Activated CD4-positive, alpha-beta T cell treated with anti-CD3 and anti-CD28 coated beads for 1 hour (primary cell): ENCODE measurements at places on chromosomes 3 and 15.

DNA sequence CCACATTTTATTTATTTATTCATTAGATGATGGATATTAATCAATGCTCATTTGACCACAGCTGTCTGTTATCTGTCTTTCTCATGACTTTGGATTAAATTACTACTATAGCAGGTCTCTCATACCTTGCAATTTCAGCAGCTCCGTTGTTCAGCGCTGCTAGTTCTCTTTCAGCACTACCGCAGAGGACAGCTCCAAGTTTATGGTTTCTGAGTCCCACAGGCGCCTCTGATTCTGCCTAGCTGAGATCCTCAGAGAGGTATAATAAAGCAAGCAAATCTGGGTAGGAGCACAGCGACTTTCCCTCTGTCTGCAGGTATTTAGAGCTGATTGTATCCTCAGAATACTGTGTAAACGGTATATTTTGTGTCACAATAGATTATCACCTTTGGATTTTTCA is 204.9 kb downstream of the CNTN4 start:
- DNase-seq: no peak

GRCh38 chr3:136390574-136390973 is 140.4 kb downstream of the PCCB start:
- DNase-seq: no peak

GRCh38 chr3:160755776-160756304 is at the start of gene PPM1L:
Gene PPM1L, plus strand, starts transcription at chr3:160756231.
- DNase-seq: peak; percentile 47

- DNase-seq: no peak
Measured at GRCh38 chr3:99534951-99535704, 103.3 kb upstream of the COL8A1 start.

DNA sequence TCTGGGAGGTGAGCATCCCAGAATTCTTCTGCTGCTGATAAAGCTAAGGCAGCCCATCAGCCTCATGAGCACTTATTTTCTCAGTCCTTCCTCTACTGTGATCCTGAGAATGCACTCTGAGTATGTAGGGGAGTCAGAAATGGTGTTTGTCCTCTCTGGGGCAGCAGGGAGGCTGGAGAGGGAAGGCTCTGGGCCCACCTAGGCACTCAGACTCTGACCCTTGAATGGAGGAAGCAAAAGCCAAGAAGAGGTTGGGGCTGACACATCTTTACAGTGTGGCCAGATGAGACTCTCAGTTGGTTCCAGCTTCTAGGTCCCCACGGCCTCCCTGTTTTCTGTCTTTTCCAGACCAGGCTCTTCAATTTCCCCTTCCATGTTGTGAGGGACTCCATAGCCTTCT is 36.1 kb upstream of the BLM start:
- DNase-seq: no peak

GRCh38 chr3:130635978-130636377 is 110.7 kb downstream of the PIK3R4 start:
- DNase-seq: no peak

GRCh38 chr3:47912006-47912504 is 104.2 kb downstream of the MAP4 start:
- no peak for DNase-seq

DNA sequence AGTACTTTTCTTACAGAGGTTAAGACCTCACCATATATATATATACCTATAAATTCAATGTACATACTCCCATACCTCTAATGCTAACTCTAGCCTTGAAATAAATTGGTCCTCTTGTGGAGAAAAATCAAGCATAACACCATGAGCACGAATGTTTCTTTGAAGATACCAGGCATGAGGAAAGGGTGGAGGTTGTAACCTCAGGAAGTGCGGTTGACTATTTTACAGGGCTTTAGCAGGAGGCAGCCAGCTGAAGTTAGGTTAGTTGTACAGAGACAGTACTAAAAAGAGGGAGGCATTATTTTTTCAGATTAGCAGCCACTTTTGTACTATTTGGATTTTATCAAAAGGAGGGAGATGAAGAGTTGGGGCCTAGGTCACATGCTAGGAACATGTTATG is 767.0 kb downstream of the OTOL1 start:
- no peak for DNase-seq

DNA sequence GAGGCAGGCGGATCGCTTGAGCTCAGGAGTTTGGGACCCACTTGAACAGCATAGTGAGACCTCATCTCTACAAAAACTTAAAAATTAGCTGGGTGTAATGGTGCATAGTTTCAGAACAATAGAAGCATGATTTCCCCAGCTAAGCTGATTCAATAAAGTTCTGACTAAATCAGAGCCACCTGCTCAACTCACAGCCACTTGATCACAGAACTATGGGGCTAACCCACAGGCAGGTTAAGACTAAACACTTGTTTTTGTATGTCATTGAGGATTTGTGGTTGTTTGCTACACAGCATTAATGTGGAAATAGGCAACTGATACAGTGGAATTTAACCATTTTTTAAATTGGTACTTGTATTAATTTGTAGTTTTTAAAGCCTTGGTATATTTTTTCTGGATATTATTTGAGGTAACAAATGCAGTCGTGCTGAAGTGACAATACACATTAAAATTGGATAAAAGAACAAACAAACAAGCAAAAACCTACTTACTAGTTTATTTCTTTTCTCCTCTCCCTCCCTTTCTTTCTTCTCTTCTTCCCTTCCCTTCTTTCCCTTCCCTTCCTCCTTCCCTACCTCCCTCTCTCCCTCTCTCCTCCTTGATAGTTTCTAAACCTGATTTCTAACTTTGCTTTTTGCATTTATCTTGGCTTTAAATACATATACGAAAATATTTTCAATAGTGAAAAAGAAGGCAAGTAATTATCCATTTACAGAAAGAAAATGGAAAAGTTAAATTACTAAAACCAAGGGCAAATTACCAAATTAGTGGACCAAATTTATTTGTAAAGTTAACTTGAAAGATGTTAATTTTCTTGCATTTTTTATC is 32.1 kb downstream of the OXSM start:
- no peak for DNase-seq

DNA sequence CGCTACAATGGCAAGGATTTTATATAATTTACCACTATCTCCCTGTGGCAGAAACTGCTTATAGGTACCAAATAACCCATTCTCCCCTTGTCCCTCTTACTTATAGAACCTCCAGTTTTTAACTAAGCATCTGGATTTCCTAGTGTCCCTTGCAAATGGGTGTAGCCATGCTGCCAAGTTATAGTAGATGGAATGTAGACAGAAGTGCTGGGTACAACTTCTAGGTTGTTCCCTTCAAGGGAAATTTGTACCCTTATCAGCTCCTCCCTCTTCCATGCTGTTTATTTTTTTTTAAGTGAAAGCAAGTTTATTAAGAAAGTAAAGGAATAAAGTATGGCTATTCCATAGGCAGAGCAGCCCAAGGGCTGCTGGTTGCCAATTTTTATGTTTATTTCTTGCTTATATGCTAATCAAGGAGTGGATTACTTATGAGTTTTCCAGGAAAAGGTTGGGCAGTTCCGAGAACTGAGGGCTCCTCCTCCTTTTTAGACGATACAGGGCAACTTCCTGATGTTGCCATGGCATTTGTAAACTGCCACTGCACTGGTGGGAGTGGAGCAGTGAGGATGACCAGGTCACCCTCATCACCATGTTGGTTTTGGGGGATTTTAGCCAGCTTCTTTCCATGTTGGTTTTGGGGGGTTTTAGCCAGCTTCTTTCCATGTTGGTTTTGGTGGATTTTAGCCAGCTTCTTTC is 40.1 kb upstream of the TM4SF19 start:
- DNase-seq: no peak

DNA sequence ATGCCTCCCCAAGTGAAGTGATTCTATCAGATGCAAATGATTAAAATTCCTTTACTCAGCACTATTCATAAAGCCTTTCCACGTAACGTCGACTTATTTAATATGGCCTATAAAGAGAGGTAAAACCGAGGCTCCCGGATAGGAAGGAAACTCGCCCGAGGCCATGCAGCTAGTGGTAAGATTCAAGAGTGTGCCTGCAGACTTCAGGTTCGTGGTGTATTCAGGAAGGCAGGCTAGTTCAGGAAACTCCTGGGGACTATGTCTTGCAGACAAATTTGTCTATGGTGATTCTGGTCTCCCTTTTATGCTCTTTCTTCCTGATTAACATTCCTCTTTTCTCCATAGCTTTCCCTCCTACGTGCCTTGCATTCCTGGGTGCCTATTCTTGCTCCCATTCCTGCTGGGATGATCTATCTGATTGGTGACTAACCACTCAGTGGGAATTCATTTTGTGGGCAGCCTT is 150.7 kb downstream of the SST start:
- no peak for DNase-seq
